A172 (cell line): ENCODE measurements at places on chromosomes 16 and 17.
A peak's percentile ranks its signal among the peaks of the same experiment; 100 is the strongest.

GRCh38 chr16:29663807-29664090, 702 bp downstream of the SPN start:
- DNase-seq = no peak

DNA sequence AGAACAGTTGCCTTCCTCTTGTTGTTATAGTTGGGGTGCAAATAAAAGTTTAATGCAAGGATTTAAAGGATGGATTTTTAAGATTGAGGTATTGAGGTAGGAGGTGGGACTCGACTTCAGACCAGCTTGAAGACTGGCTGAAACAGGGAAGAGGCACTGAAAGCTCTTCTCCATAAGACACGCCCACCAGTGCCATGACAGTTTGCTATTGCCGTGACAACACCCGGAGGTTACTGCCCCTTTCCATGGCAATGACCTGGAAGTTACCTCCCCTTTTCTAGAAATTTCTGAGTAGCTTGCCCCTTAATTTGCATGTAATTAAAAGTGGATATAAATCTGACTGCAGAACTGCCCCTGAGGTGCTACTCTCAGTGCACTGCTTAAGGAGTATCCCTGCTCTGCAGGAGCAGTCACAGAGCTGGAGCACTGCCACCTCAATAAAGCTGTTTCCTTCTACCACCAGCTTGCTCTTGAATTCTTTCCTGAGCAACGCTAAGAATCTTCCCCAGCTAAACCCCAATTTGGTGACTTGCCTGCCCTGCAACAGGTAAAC, 122.6 kb downstream of the SHISA6 start:
- no peak for DNase-seq

DNA sequence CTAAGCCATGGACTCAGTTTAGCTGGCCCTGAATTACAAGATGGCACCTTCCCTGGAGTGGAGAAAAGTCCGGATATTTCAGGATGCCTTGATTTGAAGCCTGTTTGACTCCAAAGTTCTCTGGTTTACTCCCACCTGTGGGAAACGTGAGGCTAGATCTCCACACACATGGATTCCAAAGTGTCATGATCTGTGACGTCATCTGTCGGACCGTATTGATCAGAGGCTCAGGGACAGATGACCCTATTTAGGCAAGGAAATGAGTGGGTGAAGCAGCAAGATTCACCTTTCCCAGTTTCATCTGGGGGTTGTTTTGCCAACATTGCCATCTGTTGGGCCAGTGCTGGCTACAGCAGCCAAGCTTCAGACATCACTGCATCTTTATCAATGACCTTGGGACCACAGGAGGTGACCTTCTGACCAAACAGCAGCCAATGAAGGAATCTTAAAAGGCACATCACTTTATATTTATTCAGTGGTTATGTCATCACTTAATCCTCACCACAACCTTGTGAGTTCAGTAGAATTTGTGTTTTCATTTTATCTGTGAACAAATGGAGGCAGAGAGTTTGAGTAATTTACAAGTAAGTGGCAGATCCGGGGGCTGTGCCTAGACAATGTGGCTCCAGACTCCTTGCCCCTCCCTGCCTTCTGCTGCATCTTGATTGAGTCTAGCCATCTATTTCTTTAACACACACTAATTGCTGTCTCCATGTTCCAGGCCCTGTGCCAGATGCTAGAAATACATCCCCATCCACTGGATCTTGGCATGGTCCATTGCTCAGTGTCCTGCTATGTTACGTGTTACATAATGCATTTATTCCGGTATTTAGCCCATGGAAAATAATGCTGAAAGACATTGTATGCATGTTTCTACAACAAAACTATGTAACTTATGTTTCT, 1.5 kb upstream of the CDH13 start:
- DNase-seq = peak; percentile 66

DNA sequence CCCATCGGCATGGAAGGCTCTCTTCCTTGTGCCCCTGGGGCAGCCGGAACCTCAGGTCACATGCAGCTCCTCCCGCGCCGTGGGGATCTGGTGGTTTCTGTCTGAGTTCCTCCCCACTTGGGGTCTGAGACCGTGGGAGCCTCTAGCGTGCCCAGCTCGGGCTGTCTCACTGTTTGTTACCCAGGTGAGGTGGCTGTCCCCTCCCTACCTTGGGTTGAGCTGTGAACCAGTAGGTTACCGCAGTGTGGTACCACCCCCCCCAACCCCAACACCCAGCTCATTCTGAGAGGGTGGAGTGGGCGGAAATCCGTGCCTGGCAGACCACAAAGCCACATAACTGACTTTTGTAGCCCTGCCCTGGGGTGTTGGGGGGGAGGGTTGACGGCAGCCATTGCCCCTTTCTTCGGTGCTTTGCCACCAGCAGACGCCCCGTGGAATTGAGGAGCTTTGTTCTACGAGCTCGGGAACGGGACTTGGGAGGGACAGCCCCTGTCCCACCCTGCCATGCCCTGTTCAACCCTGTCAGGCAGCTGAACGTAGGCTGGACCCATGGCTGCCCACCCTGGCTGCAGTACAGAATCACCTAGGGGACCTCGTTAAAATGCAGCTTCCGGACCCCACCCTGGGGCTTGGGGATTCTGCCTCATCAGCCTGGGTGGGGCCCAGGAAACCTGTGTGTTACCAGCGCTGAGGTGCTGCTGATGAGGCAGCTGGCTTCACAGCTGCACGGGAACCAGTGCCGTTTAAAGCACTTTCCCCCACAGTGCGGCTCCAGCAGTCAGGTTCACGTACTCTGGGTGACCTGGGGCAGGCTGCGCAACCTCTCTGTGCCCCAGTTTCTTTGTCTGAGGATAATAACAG, 18.5 kb downstream of the RAP1GAP2 start:
- peak; percentile 68 for DNase-seq

- DNase-seq = no peak
Observed at GRCh38 chr17:75646638-75646992, 13.4 kb downstream of the SMIM5 start.

- no peak for DNase-seq
Observed at GRCh38 chr17:67785504-67785903, 39.8 kb upstream of the BPTF start.

GRCh38 chr17:48540213-48540612, 4.7 kb downstream of the HOXB2 start:
- DNase-seq = no peak

DNA sequence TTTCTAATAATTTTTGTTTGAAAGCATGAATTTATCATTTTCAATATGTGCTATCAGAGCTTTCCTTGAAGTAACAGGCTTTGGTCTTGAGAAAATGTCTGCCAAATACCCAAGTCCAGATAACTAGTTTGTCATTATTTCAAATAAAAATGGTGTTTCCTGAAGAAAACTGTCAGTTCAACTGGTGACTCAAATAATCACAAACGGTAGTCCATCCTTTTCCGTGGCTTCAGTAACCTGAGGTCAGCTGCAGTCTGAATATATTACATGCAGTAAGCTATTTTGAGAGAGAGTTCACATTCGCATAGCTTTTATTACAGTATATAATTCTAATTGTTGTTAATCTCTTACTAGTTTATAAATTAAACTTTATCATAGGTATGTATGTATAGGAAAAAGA, 9.3 kb downstream of the SAP30BP start:
- DNase-seq = no peak

DNA sequence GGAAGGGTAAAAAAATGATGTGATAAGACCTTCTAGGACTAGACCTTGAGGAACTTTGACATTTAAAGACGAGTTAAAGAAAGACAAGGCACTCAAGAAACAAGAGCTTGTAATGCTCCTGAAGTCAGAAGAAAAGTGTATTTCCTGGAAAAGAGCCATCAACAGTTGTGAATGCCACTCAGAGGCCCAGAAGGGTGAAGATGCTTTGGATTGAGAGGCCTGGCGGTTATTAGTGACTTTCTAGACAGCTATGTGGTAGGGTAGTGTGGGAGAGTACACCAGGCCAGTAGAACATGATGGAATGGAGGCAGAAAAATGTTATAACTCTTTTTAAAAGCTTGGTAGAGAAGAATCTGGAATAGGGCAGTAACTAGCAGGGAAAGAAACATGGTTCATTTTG, 34.1 kb upstream of the ANKFN1 start:
- DNase-seq = no peak

GRCh38 chr17:51362811-51363585, 102.7 kb downstream of the UTP18 start:
- no peak for DNase-seq

DNA sequence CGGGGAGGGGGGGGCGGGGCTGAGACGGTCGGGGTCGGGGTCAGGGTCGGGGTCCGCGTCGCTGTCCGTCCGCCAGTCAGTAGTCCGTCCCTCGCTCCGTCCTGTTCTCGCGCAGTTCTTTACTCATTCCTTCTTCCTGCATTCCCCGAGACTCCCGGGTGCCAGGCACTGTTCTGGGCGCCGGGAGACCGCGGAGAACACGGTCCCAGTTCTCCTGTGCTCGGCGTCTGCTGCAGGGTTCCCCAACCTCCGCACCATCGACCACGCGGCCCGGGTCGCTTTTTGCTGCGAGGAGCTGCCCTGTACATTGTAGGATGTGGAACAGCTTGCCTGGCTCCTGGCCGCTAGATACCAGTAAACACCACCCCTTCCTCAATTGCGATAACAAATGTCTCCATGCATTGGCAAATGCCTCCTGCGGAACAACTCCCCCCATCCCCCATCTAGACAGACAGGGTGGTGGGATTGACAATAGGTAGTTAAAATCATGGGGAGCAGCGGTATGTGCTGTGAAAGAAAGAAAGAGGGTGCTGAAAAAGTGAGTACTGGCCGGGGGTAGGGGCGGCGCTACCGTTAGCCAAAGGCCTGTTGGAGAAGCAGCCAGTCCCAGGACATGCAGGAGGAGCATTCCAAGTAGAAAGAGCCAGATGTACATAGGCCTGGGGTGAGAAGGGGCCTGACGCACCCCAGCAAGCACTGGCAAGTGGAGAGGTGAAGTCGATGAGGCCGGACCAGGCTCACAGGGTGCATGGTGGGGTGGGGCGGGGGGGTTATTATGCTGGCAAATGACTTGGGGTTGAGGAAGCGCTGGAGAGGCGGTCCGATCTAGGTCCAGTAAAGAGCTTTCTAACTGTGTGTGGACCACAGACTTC, 631 bp downstream of the TRAF7 start:
- DNase-seq = no peak

GRCh38 chr17:77842528-77843147, 115.9 kb upstream of the TNRC6C start:
- DNase-seq = peak; percentile 66

DNA sequence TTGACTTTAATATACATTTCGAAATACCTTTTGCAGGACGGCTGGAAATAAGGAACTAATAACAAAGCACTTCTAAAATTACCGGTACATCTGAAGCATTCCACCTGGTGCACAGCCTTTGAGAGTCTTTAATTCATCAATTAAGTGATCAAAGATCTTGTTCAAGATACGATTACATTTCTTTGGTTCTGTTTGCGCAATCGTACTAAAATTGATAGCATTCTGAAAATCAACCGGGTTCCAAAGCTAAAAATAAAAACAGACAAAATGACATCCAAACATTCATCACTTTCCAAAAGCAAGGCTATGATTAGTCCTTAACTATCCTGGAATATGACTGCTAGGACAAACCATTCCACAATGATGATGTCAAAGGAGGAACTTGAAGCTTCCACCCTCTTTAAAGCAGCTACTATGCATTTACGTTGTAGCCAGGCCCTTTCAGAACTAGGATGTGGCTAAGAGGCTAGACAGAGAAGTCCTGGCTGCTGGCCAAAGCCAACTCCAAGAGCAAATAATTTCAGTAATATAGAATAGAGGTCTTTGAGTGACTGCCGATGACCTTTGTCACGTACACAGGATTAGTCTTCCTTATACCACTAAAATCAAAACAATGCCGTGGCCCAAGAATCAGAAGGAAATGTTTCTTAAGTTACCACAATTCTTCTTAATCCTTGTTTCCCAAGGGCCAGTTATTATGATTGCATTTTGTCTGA, 299.8 kb upstream of the PSMD7 start:
- no peak for DNase-seq

DNA sequence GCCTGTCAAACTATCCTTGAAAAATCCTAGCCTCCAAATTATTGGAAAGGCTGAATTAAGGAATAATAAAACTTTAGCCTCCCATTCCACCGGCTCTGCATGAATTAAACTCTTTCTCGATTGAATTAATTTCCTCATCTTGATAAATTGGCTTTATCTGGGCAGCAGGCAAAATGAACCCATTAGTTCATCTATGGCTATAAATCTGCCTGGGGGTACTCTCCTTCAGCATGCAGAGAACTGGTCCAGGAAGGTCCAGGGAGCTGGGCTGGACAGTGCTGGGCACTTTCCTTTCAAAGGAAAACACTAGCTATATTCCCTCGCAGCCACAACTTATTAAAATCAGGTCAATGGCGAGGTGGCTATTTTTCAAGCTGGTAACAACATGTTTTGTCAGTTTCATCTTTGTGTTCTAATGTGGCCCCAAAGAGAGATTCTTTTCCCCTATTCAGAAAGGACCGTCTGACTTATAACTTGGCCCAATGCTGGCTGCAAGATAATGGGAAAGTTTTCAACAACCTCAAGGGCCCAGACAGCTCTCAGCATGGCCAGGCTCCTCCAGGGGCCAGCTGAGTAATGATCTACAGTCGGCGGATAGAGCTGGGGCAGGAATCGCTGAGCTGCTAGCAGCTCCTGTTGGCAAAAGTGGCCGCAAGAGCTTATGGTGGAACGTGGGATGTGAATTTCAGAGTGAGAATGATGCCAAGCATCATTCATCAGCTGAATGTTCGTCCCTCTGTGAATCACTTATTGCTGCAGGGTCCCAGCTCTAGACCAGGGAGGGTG, 326.9 kb downstream of the SLC39A11 start:
- no peak for DNase-seq

DNA sequence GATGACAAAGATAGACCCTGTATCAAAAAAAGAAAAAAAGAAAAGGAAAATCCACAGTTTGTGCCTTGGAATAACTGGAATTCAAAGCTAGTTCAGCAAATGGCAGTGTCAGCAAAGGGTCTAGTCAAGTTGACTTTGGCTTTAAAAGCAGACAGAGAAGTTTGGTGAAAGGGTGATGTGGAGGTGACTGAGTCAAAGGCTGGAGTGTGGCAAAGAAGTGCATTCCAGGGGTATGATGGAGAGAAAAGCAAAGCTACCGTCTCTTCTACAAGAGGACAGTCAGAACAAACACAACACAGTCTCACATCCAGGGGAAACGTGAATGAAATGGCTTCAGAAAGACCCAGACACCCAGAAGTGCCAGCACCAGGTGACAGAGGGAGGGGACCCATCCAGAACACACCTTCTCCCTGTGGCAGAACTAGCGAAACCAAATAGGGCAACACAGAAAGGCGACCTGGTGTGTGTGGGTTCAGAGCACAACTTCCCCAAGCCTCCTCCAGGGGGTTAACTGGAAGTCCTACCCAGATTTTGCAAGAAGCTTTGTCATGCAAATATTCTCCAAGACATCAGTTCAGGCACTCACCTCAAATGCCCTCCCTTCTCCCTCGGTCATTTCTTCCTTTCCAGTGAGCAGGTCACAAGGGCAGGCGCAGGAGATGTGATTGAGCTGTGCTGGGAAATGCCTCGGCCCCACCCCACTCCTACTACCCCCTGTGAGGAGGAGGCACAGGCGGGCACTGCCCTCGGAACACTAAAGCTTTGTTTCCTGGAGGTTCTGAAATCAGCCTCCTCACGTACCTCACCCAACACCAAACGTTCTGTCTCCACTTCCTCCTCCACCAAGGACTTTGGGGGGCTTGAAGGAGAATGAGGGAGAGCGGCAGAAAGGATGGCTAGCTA, 481.9 kb downstream of the SOX9 start:
- peak; percentile 77 for DNase-seq

GRCh38 chr16:87192452-87193073, 124.6 kb downstream of the C16orf95 start:
- no peak for DNase-seq
